Esophagus squamous epithelium (tissue), 5 donors: ENCODE measurements at places on chromosomes 12 and 14.

DNA sequence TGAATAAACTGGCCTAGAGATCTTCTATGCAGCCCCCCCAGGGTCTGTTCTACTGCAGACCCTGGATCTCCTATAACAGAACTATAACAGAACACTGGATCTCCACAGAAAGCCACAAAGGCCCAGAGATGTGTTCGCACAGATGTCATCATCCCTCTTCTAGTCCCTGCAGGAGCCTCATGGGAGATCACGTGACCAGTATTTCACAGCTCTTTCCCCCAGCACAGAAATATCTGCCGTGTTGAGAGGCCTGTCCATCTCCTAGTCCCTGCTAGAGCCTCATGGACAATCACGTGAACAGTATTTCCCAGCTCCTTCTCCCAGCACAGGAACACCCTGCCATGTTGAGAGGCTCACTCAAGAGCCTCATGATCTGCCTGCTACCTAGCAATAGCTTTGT is 331.7 kb downstream of the NRXN3 start:
- no peak for DNase-seq

GRCh38 chr14:24710403-24711112 is 76.6 kb upstream of the GZMB start:
- no peak for DNase-seq

DNA sequence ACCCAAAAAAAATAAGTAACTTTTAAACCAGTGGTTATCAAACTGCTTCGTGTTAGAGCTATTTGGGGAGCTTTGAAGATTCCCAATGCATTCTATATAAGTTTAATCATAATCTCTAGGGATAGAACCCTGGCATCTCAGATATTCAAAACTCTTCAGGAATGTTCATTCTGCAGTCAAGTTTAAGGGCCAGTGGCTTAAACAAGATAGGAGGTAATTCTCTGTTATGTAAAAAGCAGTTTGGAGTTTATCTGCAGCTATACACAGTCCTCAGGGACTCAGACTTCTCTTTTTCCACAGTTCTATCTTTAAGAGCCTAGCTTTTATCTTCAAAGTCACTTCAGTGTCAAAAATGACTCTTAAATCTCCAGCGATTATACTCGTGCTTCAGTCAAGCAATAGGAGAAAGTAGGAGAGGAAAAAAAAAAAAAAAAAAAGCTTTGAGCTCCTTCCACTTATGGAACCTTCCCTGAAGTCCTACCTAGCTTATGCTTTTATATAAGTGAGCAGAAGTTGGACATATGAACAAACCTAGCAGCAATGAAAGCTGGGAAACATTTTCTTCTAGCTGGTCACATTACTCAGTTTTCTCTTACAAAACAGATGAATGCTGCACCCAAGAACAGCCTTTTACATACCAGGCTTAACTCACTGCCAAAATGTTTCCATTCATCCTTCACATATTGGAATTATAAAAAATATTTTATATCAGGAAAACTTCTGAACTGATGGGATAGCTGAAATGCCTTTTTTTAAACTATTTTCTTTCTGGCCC is 302.8 kb downstream of the FSCB start:
- no peak for DNase-seq

DNA sequence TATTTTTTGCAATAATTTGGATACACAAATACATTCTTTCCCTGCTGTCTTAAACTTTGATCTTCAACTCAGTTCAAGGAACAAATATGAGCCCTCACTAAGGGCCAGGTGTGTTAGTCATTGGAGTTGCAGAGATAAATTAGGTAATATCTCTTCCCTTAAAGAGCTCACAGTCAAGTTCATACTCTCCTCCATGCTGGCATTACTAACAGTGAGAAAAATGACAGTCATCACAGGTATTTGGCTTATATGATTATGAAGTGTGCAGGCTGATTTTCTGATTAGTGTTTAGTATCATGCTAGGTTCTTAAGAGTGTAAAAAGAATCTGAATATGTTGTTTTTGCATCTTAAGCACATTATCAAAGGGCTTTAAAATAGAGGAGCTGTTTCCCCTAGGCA is 594.7 kb downstream of the CCER1 start:
- no peak for DNase-seq

GRCh38 chr14:98133806-98134205 is 1138.2 kb downstream of the BCL11B start:
- no peak for DNase-seq

DNA sequence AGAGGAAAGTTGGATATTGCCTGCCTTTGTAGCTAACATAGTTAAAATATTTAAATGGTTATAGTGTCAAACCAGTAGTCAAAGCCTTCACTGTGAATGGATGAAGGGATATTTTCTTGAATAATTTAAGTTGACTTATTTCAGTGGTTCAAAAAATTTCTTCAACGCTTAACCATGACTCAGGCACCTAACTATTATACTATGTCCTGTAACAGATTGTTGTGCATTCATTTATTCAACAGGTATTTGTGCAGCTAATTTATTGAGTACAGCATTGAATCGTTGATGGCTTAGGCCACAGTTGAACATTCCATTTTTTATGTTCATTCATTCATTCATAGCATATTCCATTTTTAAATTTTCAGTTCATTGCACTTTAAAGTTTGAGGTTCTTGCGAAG is 9.2 kb downstream of the HIF1A start:
- DNase-seq, result no peak

DNA sequence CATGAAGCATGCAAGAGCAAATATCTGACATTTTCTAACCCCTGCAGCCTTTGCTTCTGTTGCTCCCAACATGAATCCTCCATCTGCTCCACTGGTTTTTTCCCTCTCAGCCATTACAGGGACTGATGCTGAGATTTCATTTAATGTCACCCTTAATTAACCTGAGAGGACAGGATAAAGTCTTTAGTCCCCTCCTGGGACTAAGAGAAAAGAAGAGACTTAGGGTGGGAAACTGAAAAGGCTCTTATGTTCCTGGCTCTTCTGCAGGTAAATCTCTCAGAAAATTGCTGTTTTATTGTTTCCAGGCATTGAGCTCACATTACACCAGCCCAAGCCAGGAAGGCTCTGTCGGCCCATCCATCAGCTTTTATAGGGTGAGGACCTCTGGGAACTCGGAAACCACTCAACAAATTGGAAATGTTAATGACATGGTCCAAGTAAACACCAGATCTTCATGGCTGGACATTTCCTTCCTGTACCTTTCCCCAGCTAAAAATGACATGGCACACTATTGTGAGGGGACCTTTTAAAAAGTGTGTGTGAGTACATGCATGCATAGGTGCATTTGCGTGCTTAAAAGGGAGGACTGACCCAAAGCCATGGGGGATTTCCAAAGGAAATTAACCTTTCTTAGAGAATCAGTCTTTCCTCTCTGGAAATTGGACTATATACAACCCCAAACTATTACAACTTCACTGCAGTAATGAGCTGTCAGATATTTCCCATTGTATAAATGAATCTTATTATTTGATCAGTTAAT is 408.1 kb upstream of the TMTC1 start:
- no peak for DNase-seq

DNA sequence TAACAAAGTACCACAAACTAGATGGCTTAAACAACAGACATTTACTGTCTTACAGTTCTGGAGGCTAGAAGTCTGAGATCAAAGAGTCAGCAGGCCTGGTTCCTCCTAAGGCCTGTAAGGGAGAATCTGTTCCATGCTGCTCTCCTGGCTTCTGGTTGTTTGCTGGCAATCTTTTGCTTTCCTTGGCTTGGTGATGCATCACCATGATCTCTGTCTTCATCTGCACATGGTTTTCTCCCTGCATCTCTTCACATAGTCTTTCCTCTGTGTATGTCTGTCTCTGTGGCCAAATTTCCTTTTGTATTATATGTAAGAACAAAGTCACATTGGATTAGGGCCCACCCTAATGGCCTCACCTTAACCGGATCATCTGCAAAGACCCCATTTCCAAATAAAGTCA is 168.5 kb downstream of the CAPZA3 start:
- DNase-seq, result no peak

- no peak for DNase-seq
These were observed 213.8 kb downstream of the SLC6A15 start for GRCh38 chr12:84698576-84699333.

GRCh38 chr12:28793581-28794151 is 355.4 kb upstream of the FAR2 start:
- DNase-seq, result no peak

DNA sequence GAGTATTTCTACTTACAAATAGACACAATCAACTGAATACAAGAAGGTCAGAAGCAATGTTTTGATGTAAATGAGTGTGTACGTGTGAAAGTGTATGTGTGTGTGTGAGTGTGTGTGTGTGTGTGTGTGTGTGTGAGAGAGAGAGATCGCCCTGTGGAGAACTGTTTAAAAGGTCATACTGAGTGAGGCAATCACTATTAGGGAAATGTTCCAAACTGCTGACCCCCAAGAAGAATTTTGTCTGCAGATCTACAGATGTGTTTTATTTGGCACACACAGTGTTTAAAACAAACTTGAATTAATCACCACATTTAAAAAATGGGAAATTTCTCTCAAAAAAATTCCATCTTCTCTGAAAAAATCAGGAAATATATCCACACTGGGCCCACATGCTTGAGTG is 1069.1 kb downstream of the SLC6A15 start:
- no peak for DNase-seq

DNA sequence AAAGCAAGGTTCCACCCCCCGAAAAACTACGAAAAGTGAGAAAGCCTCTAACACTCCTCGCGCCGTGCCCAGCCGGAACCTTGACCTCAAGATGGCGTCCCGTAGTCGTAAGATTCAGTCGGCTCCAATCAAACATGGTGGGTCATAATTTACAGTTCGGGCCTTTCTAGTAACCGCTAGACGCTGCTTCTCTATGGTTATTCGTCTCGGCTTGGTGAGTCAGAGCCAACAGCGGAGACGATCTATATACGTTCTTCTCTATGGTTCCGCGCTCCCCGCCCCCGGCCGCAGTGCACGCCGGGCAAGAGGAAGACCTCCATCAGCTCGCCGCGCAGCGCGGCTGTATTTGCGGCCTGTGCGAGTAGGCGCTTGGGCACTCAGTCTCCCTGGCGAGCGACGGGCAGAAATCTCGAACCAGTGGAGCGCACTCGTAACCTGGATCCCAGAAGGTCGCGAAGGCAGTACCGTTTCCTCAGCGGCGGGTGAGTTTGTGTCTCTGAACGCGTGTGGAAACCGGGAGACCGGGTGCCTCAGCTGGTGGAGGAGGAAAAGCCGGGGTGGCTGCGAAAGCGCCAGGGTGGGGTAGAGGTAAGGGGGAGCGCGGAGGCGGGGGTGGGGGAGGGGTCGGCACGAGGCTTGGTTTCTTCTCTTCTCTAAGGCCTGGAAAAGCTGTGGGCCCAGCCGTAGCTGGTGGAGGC is at the start of gene RBM25:
Gene RBM25 (plus strand): TSS at position 311 of the 698 bp plus-strand sequence. CDS start 13,108 bp downstream, outside the sequence.
- peak; percentile 91 for DNase-seq

DNA sequence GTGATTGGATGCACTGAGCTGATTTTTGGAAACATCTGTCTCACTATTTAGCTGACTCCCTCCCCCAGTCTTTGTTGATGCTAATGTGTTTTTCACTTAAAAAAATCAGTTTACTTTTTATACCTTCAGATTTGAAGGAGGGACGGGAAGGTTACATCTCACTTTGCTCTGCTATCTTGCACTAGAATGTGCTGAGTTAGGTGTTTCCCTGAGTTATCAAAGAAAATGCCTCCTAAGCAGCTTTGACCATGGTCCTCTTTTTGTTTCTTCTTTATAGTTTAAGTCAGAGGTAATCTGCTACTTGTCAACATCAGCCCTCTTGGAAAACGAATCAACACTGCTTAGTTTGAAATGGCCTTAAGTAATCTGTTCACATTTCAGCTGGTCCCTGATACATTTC is 222.0 kb downstream of the TMEM132D start:
- no peak for DNase-seq

- DNase-seq, result no peak
These were observed at the start of gene RARG for GRCh38 chr12:53231921-53232645. Gene RARG, minus strand, starts transcription at chr12:53232209. Its CDS starts 4,664 bp downstream, at chr12:53227545.

DNA sequence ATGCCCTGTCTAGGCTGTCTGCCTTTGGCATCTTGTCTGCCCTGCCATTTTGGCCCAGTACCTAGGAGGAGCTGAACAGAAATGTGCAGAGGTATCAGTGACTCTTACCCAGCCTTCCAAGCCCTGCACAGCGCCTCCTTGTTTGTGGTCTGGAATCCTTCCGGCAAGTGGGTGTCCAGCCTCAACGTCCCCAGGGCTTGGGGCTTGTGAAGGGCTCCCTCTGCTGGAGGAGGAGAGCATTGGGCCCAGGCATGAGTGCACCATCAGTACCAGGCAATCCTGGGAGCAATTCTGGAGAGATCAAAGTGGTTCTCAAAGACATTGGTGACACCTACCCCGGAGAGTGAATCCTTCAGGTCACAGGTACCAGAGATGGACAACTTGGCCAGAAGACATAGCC is 2.4 kb upstream of the TCL1B start:
- no peak for DNase-seq

GRCh38 chr12:114226241-114226928 is 179.6 kb downstream of the TBX5 start:
- DNase-seq, result no peak

- DNase-seq, result no peak
These were observed 35.0 kb upstream of the CCND2 start for GRCh38 chr12:4238577-4238976.

GRCh38 chr12:51183816-51184215 is 10.9 kb upstream of the TFCP2 start:
- no peak for DNase-seq

DNA sequence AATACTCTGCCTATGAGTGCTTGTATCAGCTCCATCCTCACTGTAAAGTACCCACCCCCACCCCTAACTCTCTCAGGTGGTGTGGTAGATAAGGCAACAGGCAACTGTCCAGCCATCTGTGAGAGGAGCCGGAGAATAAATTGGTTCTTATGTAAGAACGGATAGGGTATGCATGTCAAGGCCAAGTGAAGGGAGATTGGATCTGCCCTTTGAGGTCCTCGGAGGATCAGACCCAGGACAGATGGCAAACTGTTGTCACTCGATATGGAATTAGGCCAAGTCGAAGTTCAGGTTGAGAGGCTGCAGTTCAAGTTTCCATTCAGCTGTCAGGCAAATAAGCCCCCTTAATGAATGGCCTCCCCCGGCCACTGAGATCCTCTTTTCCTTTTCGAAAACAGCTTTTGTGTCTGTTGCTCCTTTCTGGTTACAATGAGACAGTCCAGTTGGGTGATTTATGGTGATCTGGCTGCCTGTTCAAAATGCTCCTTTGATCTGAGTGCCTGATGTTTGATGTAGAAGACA is 120.3 kb downstream of the VRK1 start:
- no peak for DNase-seq

DNA sequence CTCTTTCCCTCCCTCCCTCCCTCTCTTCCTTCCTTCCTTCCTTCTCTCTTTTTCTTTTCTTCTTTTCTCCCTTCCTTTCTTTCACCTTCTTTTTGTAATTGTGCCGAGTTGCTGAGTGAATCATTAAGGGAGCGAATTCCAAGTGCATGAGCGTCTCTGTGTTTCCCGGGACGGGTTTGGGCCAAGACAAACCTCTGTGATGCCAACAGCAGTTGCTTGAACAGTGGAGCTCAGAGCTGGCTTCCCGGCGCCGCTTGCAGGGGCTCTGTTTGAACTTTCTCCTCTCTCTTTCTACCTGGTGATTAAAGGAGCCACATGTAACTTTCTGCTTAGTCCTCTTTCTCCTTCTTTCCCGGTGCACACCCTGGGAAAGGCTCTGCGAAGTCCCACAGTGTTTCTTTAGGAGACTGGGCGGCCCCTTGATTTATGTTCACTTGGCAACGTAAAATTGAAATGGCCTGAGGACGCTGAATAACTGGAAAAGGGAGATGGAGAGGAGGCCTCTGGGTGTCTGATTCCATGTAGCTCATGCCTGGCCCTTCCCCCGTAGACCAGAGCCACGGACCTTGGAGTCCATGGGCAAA is 33.7 kb upstream of the MAP1LC3B2 start:
- no peak for DNase-seq
